ENCODE measurements at places on chromosomes 5 and 9.
A peak's percentile ranks its signal among the peaks of the same experiment; 100 is the strongest.

- no peak for DNase-seq
Observed at GRCh38 chr9:94743035-94743954, 16.8 kb downstream of the AOPEP start.

DNA sequence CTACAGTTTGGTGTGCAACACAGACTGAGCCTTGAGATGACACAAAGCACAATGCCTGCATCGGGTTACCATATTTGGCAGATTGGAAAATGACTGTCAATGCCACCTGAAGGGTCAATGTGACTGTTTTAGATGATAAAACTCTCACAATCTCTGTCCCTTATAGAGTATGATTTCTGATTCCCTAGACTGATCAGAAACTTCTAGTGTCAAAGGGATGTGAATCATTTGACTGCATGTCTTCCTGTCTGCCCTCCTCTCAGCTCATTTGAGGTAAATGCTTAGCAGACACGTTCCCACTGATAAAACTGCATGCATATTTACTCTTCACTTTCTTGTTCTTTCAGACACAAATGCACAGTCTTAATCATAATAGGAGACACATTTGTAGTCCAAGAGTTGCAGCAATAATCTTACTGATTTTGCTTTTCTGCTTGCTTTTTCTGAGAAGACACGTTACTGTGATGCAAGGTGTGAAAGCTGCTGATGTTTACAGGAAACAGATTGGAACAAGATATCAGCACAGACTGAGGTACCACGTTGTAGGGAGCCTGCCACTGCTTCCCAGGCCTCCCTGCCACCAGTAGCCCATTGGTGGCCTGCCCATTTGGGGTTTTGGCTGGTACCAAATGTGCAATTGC, 77.8 kb downstream of the GCNT4 start:
- no peak for DNase-seq

GRCh38 chr5:134132372-134133187, 18.1 kb downstream of the TCF7 start:
- no peak for DNase-seq

DNA sequence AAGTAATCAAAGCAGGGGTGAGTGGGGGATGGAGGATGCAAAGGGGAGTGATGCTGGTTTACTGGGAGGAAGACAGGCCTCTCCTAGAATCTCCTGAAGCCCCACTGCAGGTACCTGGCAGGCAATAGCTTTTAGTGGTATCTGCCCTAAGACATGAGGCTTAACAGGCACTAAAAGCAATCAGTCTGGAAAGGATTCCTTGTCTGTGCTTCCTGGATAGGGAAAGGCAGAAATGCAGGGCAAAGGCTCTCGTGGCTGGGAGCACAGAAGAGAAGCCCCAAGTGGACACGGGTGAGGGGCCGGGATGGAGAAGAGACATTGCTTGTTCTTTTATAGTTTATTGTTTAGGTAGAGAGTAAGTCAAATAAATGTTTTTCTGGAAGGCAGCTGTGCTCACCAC, 40.1 kb downstream of the CCNJL start:
- DNase-seq = no peak

GRCh38 chr5:90585337-90585986, 26.9 kb downstream of the ADGRV1 start:
- no peak for DNase-seq

GRCh38 chr9:68601081-68601480, 60.4 kb upstream of the TMEM252 start:
- DNase-seq = no peak

DNA sequence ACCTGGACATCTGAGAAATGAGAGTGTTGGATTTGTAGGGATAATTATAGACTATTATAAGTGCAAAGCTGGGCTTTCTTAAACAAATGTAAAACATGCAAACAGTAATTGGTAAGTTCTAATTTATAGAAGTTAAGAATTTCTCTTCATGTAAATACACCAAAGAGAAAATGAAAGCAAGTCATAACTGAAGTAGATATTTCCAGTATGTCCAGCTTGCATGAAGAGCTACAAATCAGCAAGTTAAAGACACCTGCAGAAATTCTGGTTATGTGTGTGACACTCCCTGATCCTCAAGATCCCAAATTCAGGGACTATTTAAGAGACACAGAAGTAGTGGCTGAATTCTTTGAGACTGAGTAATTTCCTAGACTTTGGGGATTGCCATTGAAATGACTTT, 308.9 kb downstream of the TLE4 start:
- DNase-seq = no peak

DNA sequence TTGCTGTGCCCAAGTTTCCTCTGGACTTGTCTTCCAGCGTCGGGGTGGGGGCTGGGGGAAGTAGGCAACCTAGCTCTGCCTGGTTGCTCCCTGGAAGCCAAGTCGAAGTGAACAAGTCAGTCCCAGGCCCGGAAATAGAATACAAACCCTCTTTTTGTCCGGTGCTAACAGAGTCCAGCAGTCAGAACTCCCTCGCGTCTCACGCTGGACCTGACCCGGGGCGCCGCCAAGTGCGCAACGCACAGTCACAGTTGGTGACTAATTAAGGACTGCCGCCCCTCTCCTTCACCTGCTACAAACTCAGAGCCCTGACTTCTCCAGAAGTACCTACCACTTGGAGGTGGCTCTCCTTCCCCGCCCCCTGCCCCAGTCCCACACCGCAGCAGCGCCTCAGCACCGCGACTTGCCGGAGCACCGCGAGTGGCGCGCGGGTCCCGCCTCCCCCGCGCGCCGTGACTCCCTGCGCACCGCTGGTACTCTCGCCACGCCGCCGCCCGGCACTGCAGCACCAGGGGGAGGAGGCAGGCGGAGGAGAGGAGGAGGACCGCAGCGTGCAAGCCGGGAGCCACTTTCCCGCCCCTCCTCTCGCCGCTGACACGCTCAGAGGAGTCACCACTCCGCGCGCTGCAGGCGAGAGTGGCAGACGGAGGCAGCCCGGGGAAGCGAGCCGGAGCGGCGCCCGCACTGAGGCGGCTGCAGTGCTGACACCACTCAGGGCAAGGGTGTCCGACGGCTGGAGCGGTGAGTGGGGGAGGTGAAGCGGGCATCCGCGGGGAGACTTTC, at the start of gene SV2C:
Gene SV2C (plus strand): TSS at position 612 of the 783 bp plus-strand sequence. CDS start 48,368 bp downstream, outside the sequence.
- DNase-seq = no peak

DNA sequence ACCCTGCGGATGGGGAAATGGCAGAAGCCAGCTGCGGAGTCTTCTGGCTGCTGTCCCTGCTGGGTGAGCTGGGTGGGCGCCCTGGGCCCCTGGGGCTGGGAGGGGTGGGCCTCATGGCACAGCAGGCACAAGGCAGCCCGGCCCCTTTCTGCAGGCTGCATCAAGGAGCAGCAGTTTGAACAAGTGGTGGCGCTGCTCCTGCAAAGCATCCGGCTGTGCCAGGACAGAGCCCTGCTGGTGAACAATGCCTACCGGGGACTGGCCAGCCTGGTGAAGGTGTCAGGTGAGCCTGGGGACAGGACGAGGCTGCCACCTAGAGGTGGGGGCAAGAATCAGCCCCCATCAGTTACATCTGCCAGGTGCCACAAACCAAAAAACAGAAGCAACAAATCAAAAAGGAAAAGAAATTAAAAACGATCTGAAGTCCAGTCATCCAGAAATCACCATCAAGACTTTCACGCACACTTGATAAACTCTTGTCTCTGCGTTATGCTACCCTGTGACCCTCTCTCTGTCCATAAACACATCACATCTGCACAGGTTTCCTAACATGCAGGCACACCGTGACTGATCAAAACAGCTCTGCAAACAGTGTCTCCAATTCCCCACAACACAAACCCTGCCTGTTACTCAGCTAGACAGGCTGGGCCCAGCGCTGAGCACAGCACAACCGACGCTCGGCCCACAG, 13.9 kb downstream of the REXO4 start:
- peak; percentile 28 for DNase-seq

GRCh38 chr5:111744455-111744854, 12.5 kb downstream of the NREP start:
- DNase-seq = no peak

DNA sequence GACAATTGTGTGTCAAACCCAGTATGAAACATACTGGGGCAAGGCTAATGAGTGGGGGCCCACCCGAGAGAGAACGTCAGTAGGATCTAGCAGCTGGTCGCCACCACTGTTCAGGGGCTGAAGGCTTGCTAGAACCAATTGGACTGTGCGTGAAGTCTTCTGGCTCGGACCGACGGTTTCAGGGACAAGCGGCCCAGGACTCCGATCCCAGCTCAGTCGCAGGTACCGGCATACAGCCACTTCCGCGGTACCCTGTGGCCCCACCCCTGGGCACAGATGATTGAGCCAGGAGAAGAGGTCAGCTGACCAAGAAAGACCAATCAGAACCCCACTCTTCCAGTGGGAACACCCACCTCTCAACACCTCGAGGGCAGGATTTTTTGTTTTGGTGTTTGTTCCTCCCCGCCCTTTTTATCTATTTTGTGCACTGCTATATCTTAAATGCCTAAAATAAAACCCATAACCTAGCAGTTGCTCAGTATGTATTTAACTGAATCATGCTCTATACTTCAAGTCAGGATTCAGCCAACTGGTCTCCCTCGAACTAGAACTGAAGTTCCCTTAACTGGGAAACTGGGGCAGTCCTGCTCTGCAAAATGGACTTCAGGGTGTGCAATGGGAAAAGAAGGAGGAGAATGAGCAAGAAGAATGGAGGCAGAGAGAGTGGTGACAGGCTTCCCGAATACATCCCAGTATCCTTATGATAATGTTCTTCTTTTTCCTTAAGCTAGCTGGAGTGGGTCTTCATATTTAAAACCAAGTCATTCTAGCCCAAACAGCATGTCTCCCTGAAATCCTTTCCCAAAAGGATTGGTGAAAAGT, 21.1 kb upstream of the CPEB4 start:
- DNase-seq = no peak

- DNase-seq = no peak
Observed at GRCh38 chr9:629146-629545, 212.4 kb upstream of the DMRT1 start.

DNA sequence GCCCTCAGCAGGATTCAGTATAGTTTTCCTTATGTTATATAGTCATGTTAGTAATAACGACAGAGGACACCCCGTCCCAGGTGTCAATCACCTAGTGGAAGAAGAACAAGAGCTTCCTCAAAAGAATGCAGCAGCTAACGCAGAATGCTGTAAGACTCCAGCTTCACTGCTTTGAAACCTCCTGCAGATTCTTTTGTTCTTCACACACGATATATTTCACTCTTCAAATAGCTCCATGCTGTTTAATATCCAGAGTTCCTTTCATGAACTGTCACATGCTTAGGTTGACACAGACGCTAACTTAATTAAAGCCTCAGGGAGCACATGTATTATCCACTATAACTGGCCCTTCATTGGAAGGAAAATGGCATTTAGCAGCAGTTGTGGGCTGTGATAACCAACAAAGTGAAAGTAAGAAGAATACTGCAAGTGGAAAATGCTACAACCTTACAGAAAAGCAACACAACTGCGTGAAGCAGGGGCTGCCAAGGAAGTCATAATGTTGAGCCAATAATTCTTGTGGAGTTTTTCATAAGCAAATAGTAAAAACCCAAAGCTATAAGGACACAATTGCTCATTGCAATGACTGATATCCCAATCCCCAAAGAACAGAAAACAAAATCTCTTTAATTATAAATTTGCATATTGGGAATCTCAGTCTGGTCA, 387.5 kb downstream of the PLK2 start:
- no peak for DNase-seq

GRCh38 chr5:61964201-61964600, 341.8 kb upstream of the KIF2A start:
- DNase-seq = no peak

- DNase-seq = no peak
Observed at GRCh38 chr5:160188141-160189015, 40.9 kb upstream of the FABP6 start.

DNA sequence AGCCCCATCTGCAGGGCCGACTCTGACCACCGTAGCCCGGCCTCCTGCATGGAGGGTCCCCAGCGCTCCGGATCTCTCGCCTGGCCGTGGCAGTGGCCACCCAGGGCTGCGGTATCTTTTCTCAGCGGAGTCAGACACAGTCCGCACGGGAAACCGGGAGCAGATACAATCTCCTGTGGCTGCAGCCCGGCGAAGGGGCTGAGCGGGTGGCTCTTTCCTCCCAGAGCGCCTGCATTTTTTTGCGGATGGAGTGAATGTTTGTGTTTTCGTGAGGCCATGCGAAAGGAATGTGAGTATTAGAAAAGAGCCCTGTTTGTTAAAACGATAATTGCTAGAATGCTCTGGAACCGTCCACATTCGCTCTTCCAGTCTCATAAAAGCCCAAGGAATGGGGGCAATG, 53.4 kb upstream of the PTCH1 start:
- DNase-seq = no peak

DNA sequence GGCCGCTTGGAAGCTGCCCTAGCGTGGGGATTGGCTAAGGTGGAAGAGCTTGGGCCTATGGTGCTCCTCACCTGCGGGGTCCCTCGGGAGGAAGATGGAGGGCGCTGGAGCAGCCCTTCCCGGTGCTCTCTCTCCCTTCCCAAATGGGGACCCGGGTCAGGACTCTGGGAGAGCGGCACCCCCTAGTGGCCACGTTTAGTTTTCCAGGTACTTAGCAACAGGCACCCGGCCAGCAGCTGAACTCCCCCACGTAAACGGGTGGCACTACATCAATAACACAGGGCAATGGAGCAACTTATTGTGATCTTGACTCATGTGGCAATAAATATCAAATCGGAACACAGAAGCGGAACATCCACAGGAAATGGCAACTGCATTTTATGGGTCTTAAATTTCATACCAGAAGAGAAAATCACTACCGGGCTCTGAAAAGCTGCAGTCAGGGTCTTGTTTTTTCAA, 316.6 kb downstream of the AGTPBP1 start:
- peak; percentile 2 for DNase-seq

- no peak for DNase-seq
Observed at GRCh38 chr5:42621242-42621641, 135.4 kb upstream of the CCDC152 start.

- DNase-seq = no peak
Observed at GRCh38 chr5:65801352-65801783, 79.4 kb downstream of the NLN start.

GRCh38 chr9:20980832-20981455, 50.5 kb downstream of the HACD4 start:
- no peak for DNase-seq
